ENCODE measurements at places on chromosomes 2 and 18.

DNA sequence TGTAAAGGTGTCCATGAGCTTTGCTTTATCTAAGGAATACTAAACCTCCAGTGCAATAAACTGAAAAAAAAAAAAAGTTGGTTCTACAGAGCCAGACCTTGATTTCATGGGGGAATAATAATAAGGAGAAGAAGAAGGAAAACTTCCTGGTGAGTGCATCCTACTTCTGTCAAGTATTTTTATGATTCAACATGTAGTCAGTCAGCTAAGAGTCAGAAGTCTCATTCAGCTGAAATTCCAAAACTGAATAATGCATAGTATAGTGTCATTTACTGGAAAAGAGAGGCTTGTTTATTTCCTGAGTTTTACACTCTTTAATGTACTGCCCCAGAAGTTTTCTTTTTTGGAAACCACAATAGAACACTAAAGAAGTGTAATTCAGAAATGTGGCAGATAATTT lies 77.8 kb upstream of the TACR1 start:
- DNase-seq: no peak

DNA sequence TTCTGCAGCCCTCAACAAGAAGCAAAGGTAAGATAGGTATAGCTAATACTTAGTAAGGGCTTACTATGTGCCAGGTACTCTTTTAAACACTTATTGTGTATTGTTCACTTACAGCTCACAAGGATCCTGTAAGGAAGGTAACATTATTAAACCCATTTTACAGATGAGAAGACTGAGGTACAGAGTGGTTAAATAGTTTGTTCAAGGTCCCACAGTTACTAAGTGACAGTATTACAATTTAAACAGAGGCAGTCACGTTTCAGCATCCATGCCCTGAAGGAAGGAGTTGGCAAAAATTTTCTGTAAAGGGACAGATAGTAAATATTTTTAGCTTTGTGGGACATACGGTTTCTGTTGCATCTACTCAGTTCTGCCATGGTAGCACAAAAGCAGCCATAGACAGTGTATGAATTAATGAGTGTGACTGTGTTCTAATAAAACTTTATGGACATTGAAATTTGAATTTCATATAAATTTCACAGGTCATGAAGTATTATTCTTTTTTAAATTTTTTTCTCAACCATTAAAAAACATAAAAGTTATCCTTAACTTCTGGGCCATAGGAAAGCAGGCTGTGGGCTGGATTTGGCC lies 75.7 kb downstream of the LTBP1 start:
- DNase-seq: no peak

GRCh38 chr2:1972948-1973347 lies 228.6 kb upstream of the PXDN start:
- DNase-seq: no peak

- no peak for DNase-seq
Measured at GRCh38 chr2:33619028-33619427, 19.9 kb upstream of the FAM98A start.

GRCh38 chr2:27407798-27408491 lies 1.4 kb downstream of the PPM1G start:
- DNase-seq: no peak

- DNase-seq: no peak
Measured at GRCh38 chr18:68220458-68220857, 494.4 kb downstream of the TMX3 start.

DNA sequence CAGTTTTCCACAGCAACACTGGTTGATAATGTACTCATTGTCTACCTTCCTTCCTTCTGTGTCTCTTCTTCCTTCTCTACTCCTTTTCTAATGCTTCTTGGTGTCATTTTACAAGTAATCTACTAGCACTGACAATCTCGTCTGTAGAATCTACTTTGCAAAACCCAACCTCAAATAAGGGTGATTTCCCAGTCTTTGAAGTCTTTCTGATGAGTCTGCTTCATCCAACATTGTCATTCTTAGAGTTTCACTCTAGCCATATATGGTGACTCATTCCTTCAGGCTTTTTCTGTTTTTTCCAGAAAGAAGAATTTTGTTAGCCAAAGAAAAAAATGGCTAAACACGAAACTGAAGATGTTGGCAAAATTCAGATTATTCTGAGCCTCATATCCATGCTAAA lies 288.7 kb downstream of the MBD2 start:
- DNase-seq: no peak

DNA sequence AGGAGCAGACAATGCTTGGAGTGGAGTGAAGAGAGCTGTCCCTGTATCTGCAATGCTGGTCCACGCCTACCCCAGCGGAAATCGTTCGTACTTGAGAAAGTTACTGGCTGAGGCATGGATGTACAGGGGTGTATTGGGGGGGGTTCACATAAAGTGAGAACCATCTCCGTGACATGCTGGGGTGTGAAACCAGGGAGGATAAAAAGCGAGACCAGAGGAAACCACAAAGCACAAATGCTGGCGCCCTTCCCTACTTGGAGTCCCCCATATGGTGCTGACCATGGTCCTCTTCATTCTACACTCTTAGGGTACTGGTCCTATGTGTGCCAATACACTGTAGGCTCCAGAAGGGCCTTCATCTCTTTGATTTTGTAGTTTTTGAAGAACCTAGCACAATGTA lies 244.1 kb downstream of the L3MBTL4 start:
- no peak for DNase-seq

GRCh38 chr2:152033011-152033925 lies 65.6 kb downstream of the CACNB4 start:
- no peak for DNase-seq

All from glomerular endothelial cell (primary cell).